ENCODE measurements at places on chromosomes 5 and 9. TPM values are rescaled to one million over a fixed set of nuclear protein-coding genes. Genes with fewer than 3 reads are reported as not detected.

Gene SPACA9
- 3.5 TPM for total RNA-seq

Gene CARTPT
- total RNA-seq, result not detected

DNA sequence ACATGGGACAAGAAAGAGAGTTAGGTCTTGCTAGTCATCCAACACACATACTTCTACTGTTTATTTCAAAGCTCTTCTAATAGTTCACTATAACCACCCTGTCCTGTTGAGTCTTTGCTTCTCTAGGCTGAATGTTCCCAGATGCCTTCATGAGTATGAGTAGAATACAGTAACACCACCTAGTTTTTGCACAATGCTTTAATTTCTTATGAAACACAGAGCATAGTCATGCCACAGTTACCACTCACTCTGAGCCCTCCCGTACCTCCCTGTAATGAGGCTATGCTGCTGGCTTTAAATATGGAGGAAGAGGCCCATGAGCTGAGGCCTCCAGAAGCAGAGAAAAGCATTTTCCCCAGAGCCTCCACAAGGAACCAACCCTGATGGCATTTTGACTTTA, 75.0 kb upstream of the SLC1A3 start:
- DNase-seq, result no peak
- H3K4me1 ChIP-seq, result no peaks in the 10 kb centered on the region
- no peaks in the 10 kb centered on the region for H3K36me3 ChIP-seq
- no peak overlapping the region for H3K4me3 ChIP-seq

Gene CCT5
- total RNA-seq, result 224 TPM

GRCh38 chr9:34651321-34651720, 664 bp upstream of the IL11RA start:
- no peak for DNase-seq
- H3K4me1 ChIP-seq, result peaks cover 54% of the 10 kb centered on the region
- H3K27me3 ChIP-seq, result no peaks in the 10 kb centered on the region
- no peak overlapping the region for H3K4me3 ChIP-seq

- H3K27ac ChIP-seq, result peak overlapping the region; percentile 43
- H3K36me3 ChIP-seq, result peaks cover 64% of the 10 kb centered on the region
- H3K4me1 ChIP-seq, result peaks cover 72% of the 10 kb centered on the region
- DNase-seq, result no peak
- no peaks in the 10 kb centered on the region for H3K27me3 ChIP-seq
Observed at GRCh38 chr5:95817430-95817829, 5.1 kb downstream of the GLRX start.

- no peaks in the 10 kb centered on the region for H3K36me3 ChIP-seq
- no peak overlapping the region for H3K27ac ChIP-seq
- peaks cover 2% of the 10 kb centered on the region for H3K27me3 ChIP-seq
- peaks cover 15% of the 10 kb centered on the region for H3K4me1 ChIP-seq
Observed at GRCh38 chr9:37417857-37418618, 4.5 kb upstream of the GRHPR start.

Gene GFI1B
- not detected for total RNA-seq

DNA sequence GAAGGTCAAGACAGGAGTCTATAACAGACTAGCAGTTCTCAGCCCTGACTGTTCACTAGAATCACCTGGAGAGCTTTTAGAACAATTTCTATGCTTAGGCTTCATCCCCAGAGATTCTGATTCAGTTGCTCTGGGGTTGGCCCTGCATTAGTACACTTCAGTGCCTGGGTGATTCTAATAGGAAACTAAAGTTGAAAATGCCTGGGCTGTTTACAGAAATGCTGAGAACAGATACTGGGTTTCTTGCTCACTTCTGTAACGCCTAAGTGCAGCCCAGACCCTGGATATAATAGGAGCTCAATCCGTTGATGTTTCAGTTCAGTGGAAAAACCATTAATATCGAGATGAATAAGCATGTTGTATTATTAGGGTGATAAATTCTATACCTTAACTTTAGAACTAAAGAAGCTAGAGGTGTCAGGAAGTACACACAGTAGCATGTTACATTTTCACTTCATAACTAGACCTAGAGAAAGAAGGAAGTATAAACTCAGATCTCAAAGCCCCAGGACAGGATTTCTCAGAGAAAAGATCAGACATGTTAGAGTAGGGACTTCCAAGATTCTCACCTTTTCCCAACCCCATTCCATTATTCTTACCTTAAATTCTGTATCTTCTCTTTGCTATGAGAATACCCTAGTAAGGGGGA, 20.4 kb downstream of the HAVCR2 start:
- H3K36me3 ChIP-seq, result peaks cover 73% of the 10 kb centered on the region
- H3K4me1 ChIP-seq, result peaks cover 4% of the 10 kb centered on the region
- no peak for DNase-seq
- H3K27ac ChIP-seq, result no peak overlapping the region
- no peak overlapping the region for H3K4me3 ChIP-seq

DNA sequence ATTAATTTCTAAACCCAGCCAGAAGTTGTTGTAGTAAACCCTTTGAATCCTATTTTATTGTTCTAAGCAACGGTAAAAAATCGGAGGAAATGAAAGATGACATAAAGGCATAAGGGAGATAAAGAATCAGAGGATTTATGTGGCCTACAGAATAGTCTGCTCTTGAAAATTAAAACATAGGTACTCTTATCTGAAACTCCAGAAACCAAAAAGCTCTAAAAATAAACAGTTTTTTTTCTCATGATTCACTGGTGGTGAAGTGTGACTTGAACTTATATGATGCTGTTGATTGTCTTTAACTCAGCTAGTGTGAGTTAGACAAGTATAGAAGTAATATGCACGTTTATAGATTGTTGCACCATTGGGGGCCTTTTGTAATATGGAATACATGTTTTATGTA, 80.3 kb downstream of the HSD17B4 start:
- H3K27me3 ChIP-seq, result no peaks in the 10 kb centered on the region
- DNase-seq, result no peak
- H3K27ac ChIP-seq, result no peak overlapping the region
- no peaks in the 10 kb centered on the region for H3K4me1 ChIP-seq
- H3K36me3 ChIP-seq, result no peaks in the 10 kb centered on the region
- no peak overlapping the region for H3K4me3 ChIP-seq

DNA sequence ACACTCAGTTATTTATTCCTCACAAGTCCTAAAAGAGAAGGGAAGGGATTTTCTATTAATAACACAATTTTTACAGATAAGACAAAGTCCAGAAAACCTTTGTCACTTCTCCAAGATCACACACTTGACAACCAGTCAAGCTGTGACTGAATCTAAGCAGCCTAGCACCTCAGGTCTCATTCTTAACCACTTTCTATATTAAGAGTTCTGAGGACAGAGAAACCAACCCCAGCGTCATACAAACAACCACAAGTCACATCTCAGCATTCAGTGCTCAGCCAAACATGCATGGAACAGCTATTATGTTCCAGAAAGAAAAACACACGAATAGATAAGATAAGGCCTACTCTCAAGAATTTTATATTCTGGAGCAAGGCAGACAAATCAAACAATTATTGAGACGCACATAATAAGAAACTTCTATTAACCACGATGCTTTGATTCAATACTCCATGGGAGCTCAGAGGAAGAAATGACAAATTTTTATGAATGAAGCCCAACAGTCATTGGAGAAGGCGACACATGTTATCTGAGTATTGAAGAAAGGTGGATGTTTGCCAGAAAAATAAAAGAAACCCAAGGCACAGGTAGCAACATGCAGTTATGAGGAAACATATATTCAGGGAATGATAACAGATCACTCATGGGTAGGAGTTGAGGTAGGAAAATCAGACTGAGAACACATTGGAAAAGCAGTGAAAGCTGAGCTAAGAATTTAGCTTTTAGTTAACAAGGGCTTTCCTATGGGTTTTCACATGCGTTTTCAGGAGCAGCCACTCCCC, 113.1 kb downstream of the HTR4 start:
- H3K4me1 ChIP-seq, result no peaks in the 10 kb centered on the region
- H3K27ac ChIP-seq, result no peak overlapping the region
- no peak overlapping the region for H3K4me3 ChIP-seq

DNA sequence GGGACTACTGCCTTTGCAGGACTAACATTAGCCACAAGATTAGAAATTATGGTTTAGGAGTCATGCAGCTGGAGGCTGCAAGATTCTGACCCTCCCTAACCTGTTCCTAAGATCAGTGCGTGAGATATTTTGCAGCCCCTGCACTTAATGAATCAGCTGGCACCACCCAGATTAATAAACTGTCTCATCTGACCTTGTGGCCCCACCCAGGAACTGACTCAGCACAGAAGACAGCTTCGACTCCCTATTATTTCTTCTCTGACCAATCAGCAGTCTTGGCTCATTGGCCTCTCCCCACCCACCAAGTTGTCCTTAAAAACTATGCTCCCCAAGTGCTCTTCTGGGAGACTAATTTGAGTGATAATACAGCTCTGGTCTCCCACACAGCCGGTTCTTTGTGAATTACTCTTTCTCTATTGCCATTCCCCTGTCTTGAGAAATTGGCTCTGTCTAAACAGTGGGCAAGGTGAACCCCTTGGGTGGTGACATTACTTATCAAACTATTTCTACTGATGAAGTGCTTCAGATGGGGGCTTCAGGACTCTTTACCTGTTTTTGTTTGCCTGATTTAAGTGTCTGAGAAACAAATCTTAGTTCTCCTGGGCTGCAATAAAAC, 17.0 kb downstream of the CTSL start:
- no peak overlapping the region for H3K27ac ChIP-seq
- peaks cover 16% of the 10 kb centered on the region for H3K27me3 ChIP-seq
- DNase-seq, result no peak
- peaks cover 3% of the 10 kb centered on the region for H3K36me3 ChIP-seq

DNA sequence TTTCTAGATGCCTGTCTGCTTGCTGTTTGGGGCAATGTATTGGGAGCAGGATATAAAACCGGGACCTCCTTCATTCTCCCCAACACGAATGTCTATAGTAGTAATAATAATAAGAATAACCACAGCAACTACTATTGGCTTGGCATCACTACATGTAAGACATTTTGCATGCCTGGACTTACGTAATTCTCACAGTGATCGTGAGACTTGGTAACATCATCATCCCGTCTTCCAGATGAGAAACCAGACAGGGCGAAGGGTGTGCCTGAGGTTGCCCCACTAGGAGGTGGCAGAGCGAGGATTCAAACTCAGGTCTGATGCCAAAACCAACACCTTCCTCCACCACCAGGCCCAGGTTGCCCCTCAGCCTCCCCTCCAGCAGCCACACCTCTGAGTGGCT, 185.1 kb downstream of the RGS3 start:
- no peak overlapping the region for H3K4me3 ChIP-seq
- no peaks in the 10 kb centered on the region for H3K36me3 ChIP-seq
- DNase-seq, result no peak
- no peak overlapping the region for H3K27ac ChIP-seq

Gene SLC6A3
- total RNA-seq, result 0.08 TPM

Data from activated CD4-positive, alpha-beta T cell treated with anti-CD3 and anti-CD28 coated beads, Interleukin-2, amount 10 ng/mL, durations not matched to agents 7 days and 5 days (primary cell).